A549 treated with CORT108297 at 1 μM for 4 hours (cell line): ENCODE measurements at places on chromosomes 2 and 18. TPM values are rescaled to one million over a fixed set of nuclear protein-coding genes. Genes with fewer than 3 reads are reported as not detected.

The FBXO11 gene
- 32.1 to 52.8 TPM (median 39.6 TPM) in 5 replicates for total RNA-seq

The FAM110C gene
- total RNA-seq = 0.05 to 0.12 TPM (median 0.09 TPM) in 5 replicates

The ANKRD30B gene
- 0.02 to 0.03 TPM (median 0.02 TPM) in 3 of 5 replicates, not detected in the others for total RNA-seq

The SGO2 gene
- 11.9 to 16.2 TPM (median 13.7 TPM) in 5 replicates for total RNA-seq

The FBLN7 gene
- total RNA-seq = 0.49 to 0.74 TPM (median 0.66 TPM) in 5 replicates

The TMEFF2 gene
- 0.13 to 0.81 TPM (median 0.34 TPM) in 5 replicates for total RNA-seq

The CD207 gene
- 0.07 TPM in 1 of 5 replicates, not detected in the others for total RNA-seq

The GALNT3 gene
- 0.04 to 0.05 TPM in 2 of 5 replicates, not detected in the others for total RNA-seq

The RSAD2 gene
- 0.17 to 0.89 TPM (median 0.25 TPM) in 5 replicates for total RNA-seq

The NPAS2 gene
- 73.2 to 114 TPM (median 101 TPM) in 5 replicates for total RNA-seq

The CCDC178 gene
- not detected in 5 replicates for total RNA-seq

The ACMSD gene
- total RNA-seq = not detected in 5 replicates

The HSBP1L1 gene
- 10.7 to 14.2 TPM (median 12.6 TPM) in 5 replicates for total RNA-seq

The TTC32 gene
- total RNA-seq = 11.9 to 13.9 TPM (median 12.9 TPM) in 5 replicates

The C2orf81 gene
- 2.5 to 4.0 TPM (median 3.3 TPM) in 5 replicates for total RNA-seq

The DPP10 gene
- not detected in 5 replicates for total RNA-seq

The TMEM169 gene
- 0.18 to 0.42 TPM (median 0.34 TPM) in 5 replicates for total RNA-seq

The SERPINB5 gene
- 0.07 to 0.17 TPM (median 0.08 TPM) in 5 replicates for total RNA-seq

The SCN2A gene
- total RNA-seq = 0.01 to 0.06 TPM (median 0.02 TPM) in 4 of 5 replicates, not detected in the other

The ATG9A gene
- 44.9 to 51.0 TPM (median 49.9 TPM) in 5 replicates for total RNA-seq

The CCL20 gene
- 2.7 to 7.7 TPM (median 5.4 TPM) in 5 replicates for total RNA-seq

The OR6B3 gene
- not detected in 5 replicates for total RNA-seq

The TTC31 gene
- total RNA-seq = 15.5 to 20.4 TPM (median 17.6 TPM) in 5 replicates

The HTRA2 gene
- total RNA-seq = 34.7 to 45.7 TPM (median 41.8 TPM) in 5 replicates

The CTDSP1 gene
- 58.4 to 80.3 TPM (median 74.6 TPM) in 5 replicates for total RNA-seq

The ZC3H8 gene
- total RNA-seq = 12.7 to 17.3 TPM (median 15.1 TPM) in 5 replicates

The ABCG8 gene
- not detected in 5 replicates for total RNA-seq

The INHBB gene
- 11.9 to 20.8 TPM (median 16.5 TPM) in 5 replicates for total RNA-seq

The SGPP2 gene
- total RNA-seq = 0.21 to 0.33 TPM (median 0.27 TPM) in 5 replicates

The NRP2 gene
- 92.0 to 177 TPM (median 152 TPM) in 5 replicates for total RNA-seq

The DSC3 gene
- 1.2 to 2.2 TPM (median 1.7 TPM) in 5 replicates for total RNA-seq

The CPLX4 gene
- total RNA-seq = not detected in 5 replicates

The SNTG2 gene
- total RNA-seq = not detected in 5 replicates

The REG3G gene
- not detected in 5 replicates for total RNA-seq

The LRP2 gene
- 0.01 to 0.06 TPM (median 0.02 TPM) in 3 of 5 replicates, not detected in the others for total RNA-seq

The FSIP2 gene
- total RNA-seq = not detected in 5 replicates

The POTEJ gene
- not detected in 5 replicates for total RNA-seq

The PSTPIP2 gene
- 0.22 to 0.44 TPM (median 0.27 TPM) in 5 replicates for total RNA-seq

The VWA3B gene
- total RNA-seq = 0.06 to 0.26 TPM (median 0.09 TPM) in 5 replicates

The TPO gene
- total RNA-seq = 0.09 to 0.22 TPM (median 0.16 TPM) in 5 replicates
